NCI-H1417 treated with DMSO at 0.1 percent for 48 hours (cell line): ENCODE measurements at places on chromosomes 7 and 10.

- DNase-seq = no peak
Measured at GRCh38 chr7:132604121-132604520, 27.9 kb upstream of the PLXNA4 start.

DNA sequence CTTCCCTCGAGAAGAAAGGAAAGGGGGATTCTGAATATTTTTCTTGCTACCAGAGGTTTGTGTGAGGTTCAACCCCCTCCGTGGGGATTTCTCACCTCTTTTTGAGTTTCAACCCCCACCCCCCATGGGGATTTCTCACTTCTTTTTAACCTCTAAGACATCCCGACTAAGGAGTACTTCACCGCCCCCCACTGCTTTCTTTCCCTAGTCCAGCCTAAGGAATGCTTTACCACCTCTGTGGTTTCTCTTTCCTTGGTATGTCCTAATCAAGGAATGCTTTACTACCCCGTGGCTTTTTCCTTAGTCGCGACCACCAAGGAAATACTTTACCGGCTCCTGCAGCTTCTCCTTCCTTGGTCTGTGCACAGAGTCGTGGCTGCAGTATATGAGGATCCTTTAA is 149.4 kb downstream of the LYZL1 start:
- DNase-seq = no peak

DNA sequence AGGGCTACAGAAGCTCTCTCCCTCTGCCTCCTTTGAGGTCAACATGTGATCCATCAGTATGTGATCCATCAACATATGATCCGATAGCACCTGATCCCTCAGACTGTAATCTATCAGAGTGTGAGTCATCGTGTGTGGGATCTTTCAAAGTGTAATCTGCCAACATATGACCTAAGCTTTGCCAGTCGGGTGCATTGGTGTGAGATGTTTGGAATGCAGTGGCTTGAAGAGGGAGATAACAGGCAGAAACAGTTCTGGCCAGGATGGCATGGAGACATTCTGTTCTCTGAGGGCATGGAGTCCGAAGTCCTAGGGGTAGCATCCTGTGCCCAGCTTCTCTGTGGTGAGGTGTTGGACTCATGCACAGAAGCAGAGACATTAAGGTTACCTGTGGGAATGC is 217.7 kb upstream of the ETV1 start:
- no peak for DNase-seq

DNA sequence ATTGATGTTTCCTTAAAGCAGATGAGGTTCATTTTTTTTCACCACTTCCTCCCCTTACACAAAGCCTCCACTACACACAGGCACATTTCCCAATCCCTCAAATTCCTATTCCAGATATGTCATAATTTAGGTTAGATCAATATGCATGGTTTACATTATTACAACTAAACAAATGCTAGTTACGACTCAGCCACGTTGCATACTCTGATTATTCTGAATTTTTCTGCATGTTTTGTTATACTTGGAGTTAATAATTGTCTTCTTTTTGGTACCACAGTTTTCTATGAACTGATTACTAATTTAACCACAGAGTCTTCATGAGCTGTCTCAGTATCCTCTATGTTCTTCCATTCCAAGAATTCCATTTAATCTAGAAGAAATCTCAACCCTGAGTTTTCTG is 4.4 kb upstream of the BICC1 start:
- no peak for DNase-seq

DNA sequence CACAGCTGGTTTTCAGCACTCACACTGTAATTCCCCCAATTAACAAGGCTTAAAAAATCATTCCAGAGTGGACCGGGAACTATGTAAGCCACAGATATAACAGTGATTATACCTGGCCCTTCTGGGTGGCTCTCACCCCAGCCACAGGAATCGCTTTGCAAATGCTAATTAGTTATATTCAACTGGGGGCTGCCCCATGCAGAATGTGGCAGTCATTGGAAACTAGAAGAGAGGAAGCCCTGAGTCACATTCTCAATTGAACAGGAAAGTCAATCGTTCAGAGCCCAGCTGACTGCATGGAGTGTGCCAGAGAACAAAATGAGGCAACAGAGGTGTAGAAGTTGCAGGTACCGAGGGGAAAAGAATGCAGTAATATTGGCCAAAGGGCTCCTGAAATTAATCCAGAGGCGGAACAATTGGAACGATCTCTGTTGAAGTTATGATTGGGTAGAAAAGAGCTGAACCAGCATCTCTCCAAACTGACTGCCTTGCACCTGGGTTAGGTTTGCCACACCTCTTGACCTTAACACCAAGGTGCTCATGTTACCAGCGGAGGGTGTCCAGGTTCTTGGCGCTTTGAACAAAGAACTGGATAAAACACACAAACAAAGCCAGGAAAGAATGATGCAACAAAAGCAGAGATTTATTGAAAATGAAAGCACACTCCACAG is 909.7 kb upstream of the AUTS2 start:
- no peak for DNase-seq

- DNase-seq = no peak
Measured at GRCh38 chr10:77889277-77889903, 37.2 kb downstream of the DLG5 start.

- DNase-seq = no peak
Measured at GRCh38 chr7:1546274-1546908, 9.6 kb downstream of the TMEM184A start.

DNA sequence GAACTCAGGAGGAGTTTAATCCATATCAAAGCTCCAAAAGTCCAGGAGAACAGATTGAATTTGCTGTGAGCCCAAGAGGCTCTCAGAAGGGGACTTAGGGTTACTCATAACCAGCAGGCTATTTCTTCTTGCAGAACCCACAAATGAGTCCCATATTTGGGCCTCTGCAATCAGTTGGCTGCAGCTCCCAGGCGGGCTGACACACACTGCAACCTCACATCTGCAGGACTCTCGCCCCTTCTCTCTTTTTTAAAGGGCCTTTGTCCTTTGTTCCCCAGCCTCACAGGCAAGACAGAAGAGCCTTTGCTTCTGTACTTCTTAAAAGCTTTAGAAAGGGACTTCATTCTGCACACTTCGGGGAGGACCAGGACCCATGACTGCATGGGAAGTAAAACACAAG is 26.7 kb downstream of the CREB3L2 start:
- DNase-seq = no peak

DNA sequence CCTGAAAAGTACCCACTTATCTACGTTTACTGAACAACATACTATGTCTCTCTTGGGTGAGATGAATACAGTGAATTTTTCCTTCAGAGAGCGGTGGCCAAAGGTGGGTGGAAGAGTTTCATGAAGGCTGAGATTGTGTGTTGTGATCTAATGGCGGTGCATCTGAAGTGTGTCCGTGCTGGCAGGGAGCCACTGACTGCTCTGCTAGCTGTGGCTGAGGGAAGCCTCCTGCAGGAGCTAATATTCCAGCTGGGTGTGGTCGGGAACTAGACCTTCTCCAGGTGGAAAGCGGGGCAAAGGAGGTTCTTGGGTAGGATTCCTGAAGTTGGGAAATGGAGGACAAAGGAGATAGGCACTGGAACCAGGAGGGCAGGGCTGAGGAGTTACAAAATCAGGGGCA is 69.2 kb upstream of the GRB10 start:
- DNase-seq = no peak
